Stimulated activated CD8-positive, alpha-beta memory T cell treated with anti-CD3 and anti-CD28 coated beads, Interleukin-4, amount 100 ng/mL, for 48 hours (primary cell): ENCODE measurements at places on chromosomes 7 and 10.

- DNase-seq: peak; percentile 67
Measured at GRCh38 chr7:12067156-12067831, 143.8 kb upstream of the TMEM106B start.

GRCh38 chr10:132407846-132408278, 10.9 kb downstream of the PWWP2B start:
- DNase-seq: no peak

DNA sequence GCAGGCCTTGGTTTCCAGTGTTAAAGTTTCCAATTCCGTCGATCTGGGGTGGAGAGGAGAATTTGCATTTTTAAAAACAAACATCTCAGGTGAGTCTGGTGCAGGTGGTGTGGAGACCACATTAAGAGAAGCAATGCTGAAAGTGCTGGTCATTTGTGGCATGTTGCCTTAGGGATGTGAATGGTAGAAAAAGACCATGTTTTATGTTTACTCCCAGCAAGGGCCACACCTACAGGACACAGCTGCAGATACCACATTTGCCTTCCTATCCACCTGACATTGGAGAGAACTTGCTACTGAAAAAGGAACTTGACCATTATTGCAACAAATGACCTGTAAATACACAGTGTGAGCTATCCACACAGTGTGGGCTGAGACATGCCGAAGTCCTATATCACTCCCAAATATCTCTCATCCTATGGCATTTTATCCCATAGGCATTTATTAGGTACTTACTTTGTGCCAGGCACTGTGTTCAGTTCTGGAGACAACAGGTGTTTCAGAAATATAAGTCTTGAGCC, 183.1 kb downstream of the NRP1 start:
- no peak for DNase-seq

DNA sequence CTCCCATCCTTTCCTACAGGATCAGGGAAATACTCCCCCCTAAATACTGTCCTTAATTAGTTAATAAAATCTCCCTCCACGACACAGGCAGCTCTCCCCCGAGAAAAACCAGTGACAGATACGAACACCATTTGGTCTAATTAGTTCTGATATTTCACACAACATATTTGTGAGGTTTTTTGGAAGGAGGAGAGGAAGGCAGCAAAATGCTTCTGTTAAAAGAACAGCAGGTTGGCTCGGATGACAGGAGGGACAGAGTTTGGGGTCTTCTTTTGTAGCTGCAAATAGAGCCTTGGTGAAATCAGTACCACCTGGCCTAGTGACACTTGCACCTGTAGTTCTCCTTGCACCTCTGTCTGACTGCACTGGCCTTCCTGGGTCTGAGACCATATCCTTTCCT, 507.0 kb downstream of the PLXNA4 start:
- no peak for DNase-seq

- no peak for DNase-seq
Measured at GRCh38 chr10:124453960-124454610, 4.2 kb upstream of the NKX1-2 start.

DNA sequence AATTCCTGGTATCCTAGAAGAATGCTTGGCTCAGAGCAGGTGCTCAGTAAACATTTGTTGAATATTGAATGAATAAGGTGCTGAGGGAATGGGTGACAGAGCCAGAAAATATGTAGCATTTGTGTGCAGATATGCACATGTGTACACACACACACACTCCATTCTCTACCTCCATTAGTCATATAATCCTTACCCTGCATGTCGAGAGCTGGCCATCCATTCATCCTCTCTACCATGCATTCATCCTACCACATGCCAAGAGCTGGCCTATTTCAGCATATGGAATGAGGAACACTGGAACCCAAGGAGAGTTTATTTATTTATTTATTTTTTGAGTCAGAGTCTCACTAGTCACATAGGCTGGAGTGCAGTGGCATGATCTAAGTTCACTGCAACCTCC, 284.8 kb downstream of the PLXNA4 start:
- DNase-seq: no peak
